ENCODE measurements at places on chromosomes 7 and 10.

DNA sequence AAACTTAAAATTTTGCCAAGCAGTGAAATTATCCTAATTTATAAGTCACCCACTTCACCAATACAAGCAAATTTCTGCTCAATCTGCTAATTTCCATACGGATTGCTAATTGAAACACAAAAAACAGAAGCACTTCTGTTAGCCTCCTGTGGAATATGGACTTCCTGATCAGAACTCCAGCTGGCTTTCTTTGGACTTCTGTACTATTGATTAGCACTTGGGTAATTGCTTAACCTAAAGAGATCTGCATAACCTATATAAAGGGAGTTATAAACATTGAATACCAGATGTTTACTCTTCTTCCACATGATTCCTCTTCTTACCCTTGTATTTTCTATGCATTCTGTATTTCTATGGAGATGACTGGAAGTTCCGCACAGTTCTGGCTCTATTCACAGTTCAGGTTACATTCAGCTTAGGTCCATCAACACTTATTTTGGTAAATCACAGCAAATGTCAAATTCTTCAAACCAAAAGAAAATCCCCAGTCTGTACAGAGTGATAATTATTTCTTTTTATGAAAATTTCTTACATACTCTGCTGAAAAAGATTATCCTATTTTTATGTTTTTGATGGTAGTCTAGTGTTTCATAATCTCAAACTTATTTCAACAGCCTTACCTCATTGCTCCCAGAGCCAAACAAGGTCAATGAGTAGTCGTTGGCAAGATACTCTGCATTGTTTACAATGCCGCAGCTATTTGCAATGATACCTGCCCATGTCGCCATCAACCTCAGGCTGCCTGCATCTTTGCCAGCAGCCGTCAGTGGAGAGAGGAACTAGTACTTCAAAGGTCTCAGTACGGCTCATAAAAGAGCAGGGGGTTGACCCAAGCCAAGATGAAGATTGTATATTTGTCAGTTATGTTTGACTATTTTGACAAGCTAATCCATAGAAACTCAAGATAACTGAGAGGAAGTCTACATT is 225.6 kb downstream of the AHR start:
- DNase-seq = no peak

DNA sequence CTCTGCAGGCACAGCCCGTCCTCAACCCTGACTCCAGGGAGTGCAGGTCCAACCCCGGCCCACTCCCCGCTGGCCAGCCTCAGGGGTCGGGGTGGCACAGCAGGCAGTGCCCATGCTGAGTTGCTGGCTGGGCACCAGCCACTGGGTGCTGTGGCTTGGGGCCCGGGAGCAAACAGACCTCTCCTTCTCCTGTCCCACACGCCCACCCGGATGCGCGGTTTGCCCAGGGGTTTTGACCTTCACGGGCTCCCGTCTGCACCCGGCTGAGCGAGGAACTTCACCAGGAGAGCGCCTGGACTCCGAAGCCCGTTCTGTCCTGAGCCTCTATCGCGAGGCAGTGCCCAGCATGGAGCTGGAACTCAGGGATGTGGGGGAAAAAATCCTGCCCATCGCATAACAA is 2.6 kb upstream of the GRIFIN start:
- DNase-seq = no peak

GRCh38 chr7:130491841-130492522 is at the start of gene MEST:
Gene MEST (plus strand): TSS chr7:130492085. CDS start chr7:130492314, 229 bp downstream.
- DNase-seq = no peak

DNA sequence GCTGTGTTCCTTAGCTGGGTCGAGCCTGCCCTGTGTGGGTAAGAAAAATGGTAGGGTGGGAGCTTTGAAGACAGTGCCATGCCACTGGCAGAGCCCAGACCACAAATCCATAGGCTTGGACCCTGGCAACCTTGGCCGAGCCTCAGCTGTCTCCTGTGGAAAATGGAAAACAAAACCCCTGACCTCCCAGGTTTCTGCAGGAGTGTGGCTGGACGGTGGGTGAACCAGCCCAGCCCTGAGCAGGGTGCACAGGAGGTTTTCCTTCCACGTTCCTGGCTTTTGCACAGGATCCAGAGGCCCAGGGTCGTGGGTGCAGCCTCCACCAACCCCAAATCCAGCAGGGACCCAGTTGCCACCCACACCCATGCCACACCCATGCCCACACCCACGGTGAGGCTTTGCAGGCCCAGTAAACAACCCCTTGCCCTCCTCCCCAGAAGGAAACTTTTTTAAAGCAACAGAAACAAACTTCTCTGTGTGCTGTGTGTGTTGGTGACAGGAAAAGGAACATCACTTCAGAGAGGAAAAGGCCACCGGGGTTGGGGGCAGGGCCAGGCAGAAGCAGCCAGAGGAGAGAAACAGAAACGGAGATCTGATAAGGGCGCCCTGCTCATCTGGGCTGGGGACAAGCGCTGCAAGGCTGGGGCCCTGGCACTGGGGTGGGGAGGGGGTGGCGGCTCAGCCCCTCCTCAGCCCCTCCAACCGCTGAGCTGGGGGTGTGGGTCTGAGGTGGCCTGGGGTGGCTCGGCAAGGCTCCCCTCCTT is 20.7 kb upstream of the ZMIZ1 start:
- peak; percentile 86 for DNase-seq

DNA sequence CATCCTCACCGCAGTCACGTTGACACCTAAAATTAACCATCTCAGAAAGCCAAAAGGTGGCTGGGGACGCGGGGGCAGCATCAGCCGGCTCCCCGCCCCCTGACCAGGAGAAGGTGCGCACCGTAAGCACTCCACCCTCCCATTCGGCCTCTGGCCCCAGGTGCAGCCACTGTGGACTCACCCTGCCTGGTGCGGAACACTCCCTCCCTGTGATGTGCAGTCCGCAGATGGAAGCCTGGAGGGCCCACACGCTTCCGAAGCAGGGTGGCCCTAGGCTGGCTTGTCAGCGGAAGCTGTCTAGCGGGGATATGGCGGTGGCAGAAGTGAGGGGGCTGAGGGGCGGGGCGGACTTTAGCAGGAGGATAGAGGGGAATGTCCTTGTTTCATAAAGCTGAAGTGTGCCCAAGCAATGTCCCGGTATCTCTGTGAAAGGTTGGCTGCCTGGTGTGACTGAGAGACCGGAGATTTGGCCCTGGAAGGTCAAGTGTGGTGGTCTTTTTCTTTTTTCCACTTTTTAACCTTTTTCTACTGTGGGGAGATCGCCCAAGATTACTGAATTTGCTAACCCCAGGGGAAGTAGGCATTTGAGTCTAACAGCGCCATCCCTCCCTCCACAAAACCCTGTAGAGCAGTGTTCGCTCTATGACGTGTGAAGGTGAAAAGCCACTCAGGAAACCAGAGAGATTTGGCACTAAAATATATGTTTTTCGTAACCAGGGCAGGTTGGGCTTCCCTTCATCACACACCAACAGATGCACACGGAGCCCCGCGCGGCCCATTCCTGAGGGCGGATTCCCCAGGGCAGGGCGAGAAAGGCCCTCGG is 74.7 kb downstream of the CXCL12 start:
- no peak for DNase-seq

GRCh38 chr7:83347945-83348444 is 185.3 kb upstream of the PCLO start:
- no peak for DNase-seq

DNA sequence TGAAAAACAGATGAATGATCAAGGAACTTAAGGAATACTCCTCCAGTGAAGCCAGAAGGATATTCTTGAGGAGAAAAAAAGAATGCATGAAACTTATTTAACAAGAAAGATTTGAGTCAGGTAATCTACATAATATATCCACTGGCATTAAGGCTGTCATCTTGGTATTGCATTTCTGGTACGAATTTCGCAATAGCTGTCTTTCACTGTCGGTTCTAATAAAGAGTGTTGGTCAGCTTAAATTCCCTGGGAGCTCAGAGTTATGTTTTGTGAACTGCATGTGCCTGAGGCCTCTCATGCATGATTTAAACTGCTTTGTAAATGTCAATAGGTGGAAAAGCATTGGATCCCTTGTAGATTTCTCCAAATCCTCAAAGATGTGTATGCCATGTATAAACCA is 565.3 kb upstream of the GALNT17 start:
- no peak for DNase-seq

DNA sequence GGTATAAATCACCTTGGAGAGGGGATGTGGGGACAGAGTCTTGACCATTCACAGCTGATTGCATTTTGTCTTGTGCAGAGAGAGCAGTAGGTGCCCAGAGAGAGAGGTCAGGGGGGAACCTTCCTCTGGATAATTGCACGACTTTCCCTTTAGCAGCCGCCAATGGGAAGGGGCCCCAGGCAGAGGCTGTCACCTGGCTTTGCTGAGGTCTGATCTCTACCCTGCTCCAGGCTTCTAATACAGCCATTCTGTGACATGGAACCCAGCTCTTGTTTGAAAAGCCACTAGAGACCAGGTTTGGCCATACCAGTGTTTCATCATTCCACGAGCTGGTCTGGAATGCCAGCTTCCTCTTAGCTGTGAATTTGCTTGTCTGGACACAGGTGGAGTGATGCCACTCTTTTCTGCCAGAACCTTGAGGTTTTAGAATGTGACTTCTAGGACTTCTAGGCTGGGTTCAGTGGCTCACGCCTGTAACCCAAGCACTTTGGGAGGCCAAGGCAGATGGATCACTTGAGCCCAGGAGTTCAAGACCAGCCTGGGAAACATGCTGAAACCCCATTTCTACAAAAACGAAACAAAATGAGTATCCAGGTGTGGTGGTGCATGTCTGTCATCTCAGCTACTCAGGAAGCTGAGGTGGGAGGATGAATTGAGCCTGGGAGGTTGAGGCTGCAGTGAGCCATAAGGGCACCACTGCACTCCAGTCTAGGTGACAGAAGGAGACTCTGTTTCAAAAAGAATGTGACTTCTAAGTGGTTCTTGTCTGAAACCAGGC is 159.9 kb downstream of the CAMK1D start:
- DNase-seq = no peak
